ENCODE measurements at places on chromosomes 12 and 14.

- no peak for DNase-seq
Measured at GRCh38 chr14:49594347-49595091, 4.2 kb upstream of the LRR1 start.

DNA sequence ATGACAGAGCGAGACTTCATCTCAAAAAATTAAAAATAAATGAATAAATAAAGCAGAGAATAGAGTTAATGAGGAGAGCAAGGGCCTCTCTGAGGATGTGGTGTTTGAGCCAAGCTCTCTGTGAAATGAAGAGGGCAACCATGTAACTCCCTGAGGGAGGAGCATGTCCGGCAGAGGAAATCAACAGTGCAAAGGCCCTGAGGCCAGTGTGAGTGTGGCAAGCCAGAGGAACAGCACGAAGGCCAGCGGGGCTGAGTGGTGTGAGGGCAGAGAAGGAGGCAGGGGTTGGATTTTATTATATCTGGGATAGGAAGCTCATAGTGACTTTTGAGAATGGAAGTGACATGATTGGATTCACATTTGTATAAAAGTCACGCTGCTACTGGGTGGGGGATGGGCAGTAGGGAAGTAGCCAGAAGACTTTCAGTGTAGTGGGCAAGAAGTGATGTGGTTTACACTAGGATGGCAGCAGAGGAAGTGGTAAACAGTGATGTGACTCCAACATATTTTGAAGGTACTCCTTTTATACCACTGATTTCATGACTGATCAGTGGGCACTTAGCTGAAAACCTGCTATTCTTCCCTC, 10.3 kb upstream of the LRP1-AS start:
- no peak for DNase-seq

DNA sequence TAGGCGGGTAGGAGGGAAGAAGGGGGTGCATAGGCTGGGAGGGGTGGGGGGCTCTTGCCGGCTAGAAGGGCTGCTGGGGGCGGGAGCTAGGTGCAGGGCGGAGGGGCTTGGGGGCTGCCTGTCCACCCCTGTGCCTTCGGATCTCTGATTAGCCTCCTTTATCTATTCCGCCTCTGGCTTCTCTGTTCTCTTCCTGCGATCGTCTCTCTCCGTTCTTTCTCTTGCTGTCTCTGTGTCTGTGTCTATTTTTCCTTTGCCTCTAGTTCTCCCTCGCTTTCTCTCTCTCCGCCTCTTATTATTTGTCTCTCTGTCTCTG, 166.7 kb upstream of the LHX5 start:
- DNase-seq: no peak

DNA sequence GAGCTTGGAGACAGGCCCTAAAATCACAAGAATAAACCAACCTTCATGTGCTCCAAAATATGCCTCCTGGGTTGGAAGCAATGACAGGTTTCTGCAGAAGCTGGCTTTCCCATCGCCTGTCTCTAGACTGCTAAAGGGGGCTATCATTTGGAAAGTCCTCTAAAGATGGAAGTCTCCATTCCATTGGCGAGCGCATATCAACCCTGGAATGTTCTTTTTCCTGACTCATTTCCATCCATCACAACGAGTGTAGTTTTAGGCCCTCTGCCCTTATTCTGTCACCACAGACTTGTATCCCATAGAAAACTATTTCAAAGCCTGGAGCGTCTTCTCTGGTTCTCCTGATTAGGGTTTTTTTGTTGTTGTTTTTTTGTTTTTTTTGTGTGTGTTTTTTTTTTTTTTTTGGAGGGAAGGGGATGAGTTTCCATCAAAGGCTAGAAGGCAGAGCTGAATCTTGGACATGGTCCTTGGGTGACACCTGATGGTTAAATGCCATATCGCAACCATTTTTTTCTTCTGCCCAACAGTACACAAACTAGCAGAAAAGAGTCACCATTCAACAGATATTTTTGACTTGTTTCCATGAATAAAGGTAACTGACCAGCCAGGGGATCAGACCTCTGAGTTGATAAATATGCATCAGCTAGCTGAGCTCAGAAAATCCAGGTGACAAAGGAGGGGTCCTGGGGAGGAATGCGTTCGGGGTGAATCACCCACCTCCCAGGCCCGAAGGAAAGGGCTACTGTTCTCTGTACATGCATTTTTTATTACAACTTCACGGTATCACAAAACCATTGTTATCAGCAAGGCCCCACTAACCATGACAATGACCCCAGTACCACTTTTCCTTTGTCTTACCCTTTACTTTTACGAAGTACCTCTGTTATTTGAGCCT, 40.5 kb downstream of the KCNA5 start:
- peak; percentile 13 for DNase-seq

- DNase-seq: no peak
Measured at GRCh38 chr12:40825156-40825555, 132.9 kb downstream of the CNTN1 start.

GRCh38 chr14:75486318-75486717, 36.0 kb upstream of the BATF start:
- DNase-seq: no peak

DNA sequence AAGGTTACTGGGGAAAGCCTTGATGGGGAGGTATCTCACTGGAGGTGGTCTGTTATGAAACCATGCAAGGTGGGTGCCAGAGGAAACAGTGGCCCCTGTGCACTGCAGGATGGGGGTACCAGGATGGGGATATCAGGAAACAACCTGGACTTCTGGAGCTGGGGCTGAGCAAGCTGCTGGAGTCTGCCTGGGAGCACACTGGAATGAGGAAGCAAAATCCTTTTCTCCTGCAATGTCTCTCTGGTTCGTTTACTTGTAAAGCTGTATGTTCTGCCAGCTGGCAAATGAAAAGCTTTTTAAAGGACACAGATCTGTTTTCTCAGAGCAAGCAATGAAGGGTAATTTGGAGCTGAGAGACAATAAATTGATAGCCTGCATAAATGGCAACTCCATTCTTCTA, 23.2 kb upstream of the SERPINA1 start:
- DNase-seq: no peak

- no peak for DNase-seq
Measured at GRCh38 chr14:72054911-72055310, 122.7 kb downstream of the RGS6 start.

DNA sequence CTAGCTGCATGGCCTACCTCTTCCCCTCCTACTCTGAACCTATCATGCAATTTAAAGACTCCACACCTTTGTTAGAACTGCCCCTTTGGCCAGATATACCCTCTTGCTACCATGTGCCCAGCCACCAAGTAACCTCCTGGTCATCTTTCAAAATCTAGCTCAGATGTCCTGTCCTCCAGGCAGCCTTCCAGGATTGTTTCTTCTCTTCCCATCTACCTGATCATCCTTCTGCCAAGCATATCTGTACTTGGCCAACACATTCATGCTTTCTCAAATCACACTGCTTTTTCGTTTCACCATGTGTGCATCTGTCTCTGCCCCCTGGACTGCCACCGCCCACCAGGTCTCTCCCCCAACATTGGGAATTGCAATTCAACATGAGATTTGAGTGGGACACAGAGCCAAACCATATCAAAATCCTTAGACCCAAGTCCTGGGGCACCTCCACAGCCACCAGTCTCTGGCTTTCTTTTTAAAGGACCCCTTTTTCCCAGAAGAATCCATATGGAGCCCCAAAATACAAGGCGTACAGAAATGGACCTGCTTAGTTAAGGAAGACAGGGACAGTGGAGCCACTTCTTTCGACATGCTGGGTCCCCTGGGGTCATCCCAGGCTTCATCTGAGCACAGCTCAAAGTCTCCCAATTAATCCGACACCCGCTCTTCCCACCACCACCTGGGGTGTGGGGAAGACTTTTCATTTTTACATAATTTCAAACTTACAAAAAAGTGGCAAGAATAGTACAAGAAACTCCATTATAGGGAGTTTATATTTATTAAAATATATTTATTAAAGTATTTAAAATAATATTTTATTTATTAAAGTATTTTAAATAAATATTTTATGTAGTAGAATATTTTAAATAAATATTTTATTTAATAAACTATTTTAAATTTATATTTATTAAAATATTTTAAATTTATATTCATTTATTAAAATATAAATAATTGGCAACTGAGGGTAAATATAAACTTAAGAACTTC, 7.9 kb upstream of the CMKLR1 start:
- DNase-seq: no peak

DNA sequence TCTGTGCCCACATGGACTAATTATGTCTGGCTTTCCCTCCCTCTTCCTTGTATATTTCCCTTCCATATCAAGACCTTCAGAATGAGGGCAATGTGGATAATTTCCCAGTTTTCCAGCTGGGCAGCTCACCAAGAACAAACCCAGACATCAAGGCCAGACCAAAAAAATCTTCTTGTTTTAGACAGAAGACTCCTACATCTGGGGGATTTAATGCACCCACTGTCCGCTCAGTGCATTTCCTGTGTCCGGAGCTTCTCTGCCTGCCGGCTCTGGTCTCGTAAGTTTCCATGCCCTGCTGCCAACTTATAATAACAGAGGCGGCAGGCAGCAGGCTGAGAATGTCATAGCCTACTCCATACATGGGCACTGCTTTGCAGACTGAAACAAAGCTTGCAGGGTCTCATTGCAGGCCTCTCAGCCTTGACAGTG, 207.2 kb upstream of the BCL2L14 start:
- DNase-seq: no peak

GRCh38 chr12:56801661-56802622, 38.8 kb downstream of the HSD17B6 start:
- no peak for DNase-seq

- no peak for DNase-seq
Measured at GRCh38 chr14:69317102-69317755, 57.3 kb downstream of the GALNT16 start.

- DNase-seq: no peak
Measured at GRCh38 chr12:22340143-22340542, 5.6 kb upstream of the ST8SIA1 start.

- DNase-seq: no peak
Measured at GRCh38 chr12:39043424-39043822, 138.0 kb upstream of the CPNE8 start.

DNA sequence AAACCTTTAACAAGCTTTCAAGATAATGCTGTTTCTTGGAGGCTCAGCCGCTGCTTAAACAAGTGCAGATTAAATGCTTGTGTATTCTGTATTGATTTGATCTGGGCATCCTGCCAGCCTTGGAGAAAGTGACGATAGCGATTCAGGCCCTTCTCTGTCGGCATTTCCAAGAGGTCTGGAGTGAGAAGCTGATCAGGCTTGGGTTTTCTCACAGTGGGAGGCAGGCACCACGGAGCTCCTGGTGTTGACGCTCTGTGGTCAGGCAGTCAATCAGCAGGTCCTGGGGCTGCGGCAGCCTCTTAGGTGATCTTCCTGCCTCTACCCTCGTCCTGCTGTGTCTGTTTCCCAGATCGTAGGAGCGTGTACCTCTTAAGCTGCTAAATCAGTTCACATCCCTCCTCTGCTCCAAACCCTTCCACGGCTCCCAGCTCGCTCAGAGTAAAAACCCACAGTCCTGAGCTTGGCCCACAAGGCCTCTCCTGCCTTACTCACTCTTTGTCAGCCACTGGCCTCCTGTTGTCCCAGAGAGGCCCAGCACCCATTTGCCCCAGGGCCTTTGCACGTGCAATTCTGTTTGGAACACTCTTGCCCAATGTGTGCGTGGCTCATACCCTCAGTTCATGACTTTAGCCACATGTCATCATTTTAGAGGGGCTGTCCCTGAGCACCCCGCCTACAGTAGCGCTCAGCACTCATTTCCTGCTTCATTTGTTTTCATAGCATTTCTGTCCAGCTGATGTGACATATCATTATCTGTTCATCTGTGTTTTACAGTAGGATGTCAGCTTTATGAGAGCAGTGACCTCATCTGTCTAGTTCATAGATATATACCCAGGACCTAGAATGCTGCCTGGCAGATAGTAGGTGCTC, 155.4 kb downstream of the AACS start:
- no peak for DNase-seq

DNA sequence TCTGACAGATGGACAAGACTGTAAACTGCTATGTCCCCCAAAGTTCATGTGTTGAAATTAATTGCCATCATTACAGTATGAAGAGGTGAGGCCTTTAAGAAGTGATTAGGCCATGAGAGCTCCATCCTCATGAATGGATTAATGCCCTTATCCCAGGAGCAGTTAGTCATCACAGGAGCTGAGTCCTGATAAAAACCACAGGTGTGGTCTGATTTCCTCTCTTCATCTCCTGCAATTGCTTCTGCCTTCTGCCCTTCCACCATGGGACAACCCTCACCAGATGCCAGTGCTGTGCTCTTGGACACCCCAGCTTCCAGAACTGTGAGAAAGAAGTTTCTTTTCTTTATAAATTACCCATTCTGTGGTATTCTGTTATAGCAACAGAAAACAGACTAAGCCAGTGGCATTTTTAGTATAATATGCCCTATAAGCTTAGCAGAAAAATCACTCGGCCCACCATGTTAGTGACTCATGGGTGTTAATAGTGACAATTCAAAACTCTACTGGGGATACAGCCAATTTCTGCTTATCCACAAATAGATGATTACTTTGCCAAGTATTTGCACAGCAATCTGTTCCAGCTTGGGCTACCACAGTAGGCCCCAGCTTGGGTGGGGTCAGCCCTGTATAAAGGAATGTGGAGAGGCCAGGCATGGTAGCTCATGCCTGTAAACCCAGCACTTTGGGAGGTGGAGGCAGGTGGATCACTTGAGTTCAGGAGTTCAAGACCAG, 129.0 kb upstream of the BCL2L14 start:
- DNase-seq: no peak

GRCh38 chr14:21921453-21921852, 247.8 kb upstream of the OR4E1 start:
- no peak for DNase-seq

DNA sequence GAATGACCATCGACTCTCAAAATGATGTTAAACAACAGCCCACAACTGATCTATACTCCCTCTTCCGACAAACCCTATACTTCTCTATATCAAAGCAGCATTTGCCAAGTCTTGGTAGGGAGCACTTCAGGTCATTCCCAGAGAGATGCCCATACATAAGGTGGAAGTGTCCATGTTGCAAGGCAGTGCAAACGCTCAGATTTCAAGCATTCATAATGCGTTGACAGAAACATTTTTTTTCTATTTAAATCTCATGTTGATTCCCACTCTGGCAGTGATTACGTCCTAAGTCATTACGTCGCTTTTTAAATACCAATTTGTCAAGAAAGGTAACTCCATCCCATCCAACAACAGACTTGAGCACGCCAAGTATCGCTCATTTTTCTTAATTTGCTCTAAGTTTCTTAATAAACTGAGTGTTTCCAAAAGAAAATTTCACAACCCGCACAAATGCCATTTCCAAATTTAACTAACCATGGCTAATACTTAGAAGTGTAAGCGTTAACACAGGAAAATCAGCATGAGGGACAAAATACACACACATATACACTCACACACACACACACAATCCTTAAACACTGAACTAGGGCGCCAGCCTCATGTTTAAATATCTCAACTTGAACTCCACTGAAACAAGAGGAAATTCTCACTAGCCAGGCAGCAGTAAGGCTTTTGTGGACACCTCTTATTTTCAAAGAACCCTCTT, 1.1 kb downstream of the GXYLT1 start:
- no peak for DNase-seq

- no peak for DNase-seq
Measured at GRCh38 chr12:68359674-68360073, 27.5 kb upstream of the MDM1 start.
